Activated T-cell treated with anti-CD3 and anti-CD28 coated beads, Interleukin-2, amount 50 U/mL, for 4 hours (primary cell): ENCODE measurements at places on chromosomes 3 and 15. TPM values are rescaled to one million over a fixed set of nuclear protein-coding genes. Genes with fewer than 3 reads are reported as not detected.

Gene IGSF10
- 0.03 TPM for total RNA-seq

Gene ATP13A5
- not detected for total RNA-seq

Gene ITGA11
- total RNA-seq = 0.05 TPM

Gene AMOTL2
- 0.87 TPM for total RNA-seq

Gene KNG1
- 0.35 TPM for total RNA-seq

Gene GOLGA8T
- not detected for total RNA-seq

Gene C15orf62
- 0.24 TPM for total RNA-seq

Gene TTBK2
- total RNA-seq = 7.7 TPM

Gene IQCF2
- total RNA-seq = not detected

Gene HCLS1
- total RNA-seq = 189 TPM

Gene GPR87
- total RNA-seq = 3.3 TPM

Gene GOLGA8J
- not detected for total RNA-seq

Gene SLC6A1
- not detected for total RNA-seq

Gene BFSP2
- total RNA-seq = not detected

Gene TMEM43
- 40.3 TPM for total RNA-seq

Gene LRRC34
- total RNA-seq = 0.35 TPM

Gene ZNF609
- 28.3 TPM for total RNA-seq

Gene MYO1E
- total RNA-seq = 1.5 TPM

Gene PRSS50
- not detected for total RNA-seq

Gene ZIC1
- not detected for total RNA-seq

Gene TMCO5A
- total RNA-seq = not detected

Gene LMAN1L
- 0.55 TPM for total RNA-seq

Gene GOLGA8M
- total RNA-seq = not detected

Gene RCN2
- total RNA-seq = 30.3 TPM
